Pons (tissue), 1 donor: ENCODE measurements at places on chromosomes 2 and 18.
A peak's percentile ranks its signal among the peaks of the same experiment; 100 is the strongest.

DNA sequence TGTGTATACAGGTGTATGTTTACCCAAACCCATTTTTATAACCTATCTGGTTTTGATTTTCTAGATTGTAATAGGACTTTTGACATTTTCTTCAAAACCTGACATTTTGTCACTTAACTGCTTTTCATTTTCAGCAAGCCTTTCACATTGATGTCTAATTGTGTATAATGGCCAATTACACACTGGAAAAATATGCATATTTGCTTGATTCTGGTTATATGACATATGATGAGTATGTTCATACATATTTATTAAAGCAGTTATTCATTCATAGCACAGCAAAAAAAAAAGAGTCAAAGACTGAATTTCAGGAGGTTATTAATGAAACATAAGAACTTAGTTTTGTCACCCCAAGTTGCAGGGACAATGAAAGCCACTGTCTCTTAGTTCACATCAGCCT is 307.7 kb upstream of the TNP1 start:
- no peak for DNase-seq

GRCh38 chr2:127737892-127738291 is 36.6 kb downstream of the SFT2D3 start:
- no peak for DNase-seq

DNA sequence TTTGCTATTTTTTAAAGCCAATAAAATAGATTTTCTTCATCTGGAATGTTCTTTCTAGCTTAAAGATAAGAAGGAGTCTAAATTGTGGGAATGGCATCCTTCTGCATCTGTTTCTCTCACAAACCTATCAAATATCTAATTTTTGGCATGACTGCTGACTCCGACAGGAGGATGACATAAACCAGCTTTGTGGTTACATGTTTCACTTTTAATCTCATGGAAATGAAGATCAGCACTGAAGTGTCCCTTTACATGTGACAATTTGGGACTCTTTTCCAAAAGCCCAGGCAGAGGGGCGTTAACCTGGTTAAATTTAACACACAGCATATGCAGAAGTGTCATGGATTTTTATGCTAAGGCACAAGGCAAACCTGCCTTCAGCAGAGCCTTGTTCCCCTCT is 694.7 kb downstream of the ARHGAP15 start:
- DNase-seq, result no peak

DNA sequence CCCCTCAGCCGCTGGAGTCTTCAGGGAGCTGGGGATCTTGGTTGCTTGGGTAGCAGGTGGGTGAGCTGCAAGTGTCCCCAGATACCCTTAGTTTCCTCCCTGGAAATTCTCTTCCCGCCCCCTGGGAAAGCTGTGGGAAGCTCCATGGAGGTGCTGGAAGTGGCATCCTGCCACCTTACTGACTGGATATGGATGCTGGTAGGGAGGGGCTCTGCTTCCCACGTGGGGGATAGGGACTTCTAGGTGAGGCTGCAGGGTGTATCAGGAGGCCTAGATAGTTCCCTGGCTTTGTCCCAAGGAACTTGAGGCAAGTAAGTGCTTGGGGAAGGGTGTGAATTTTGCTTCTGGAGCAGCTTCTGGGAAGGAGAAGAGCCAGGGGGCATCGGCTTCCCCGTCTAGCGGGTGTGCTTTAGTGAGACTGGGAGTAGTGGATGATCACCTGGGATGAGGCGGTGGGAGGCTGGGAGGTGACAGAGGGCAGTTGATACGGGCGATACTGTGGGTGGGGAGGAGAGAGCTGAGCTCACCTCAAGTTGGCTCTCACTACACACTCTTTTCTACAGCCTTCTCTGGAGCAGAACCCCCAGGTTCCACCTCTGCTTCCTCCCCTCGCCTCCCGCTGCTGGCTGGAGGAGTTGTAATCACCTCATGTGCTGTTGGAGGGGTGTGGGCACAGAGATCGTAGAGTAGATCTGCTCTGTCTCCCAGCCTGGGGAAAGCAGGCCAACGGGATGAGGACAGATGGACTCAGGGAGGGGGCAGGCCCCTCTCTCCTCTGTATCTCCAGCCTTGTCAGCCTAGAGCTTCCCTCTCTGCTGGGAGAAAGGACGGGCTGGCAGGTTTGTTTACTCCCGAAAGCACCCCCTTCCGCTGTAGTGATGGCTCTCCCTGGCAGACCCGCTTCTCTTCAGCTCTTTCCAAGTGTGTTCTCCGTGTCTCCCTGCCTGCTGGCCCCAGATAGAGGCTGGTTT is 19.8 kb downstream of the TET3 start:
- no peak for DNase-seq

- DNase-seq, result no peak
These were observed 62.2 kb downstream of the KCNE4 start for GRCh38 chr2:223114170-223114569.

- DNase-seq, result no peak
These were observed 101.2 kb downstream of the PXDN start for GRCh38 chr2:1642993-1643619.

GRCh38 chr2:28602751-28603639 is 107.1 kb downstream of the PLB1 start:
- no peak for DNase-seq

- DNase-seq, result no peak
These were observed 300.1 kb downstream of the NOL4 start for GRCh38 chr18:33924576-33924975.

GRCh38 chr2:149042881-149043280 is 4.4 kb downstream of the LYPD6B start:
- no peak for DNase-seq

- DNase-seq, result no peak
These were observed 171.0 kb downstream of the OSR1 start for GRCh38 chr2:19187323-19188020.

- DNase-seq, result no peak
These were observed 94.2 kb upstream of the SLC39A10 start for GRCh38 chr2:195562570-195563566.

GRCh38 chr2:238256594-238257104 is 16.8 kb upstream of the HES6 start:
- DNase-seq, result peak; percentile 25

- DNase-seq, result no peak
These were observed 1920.1 kb upstream of the CELF4 start for GRCh38 chr18:39485696-39486095.

DNA sequence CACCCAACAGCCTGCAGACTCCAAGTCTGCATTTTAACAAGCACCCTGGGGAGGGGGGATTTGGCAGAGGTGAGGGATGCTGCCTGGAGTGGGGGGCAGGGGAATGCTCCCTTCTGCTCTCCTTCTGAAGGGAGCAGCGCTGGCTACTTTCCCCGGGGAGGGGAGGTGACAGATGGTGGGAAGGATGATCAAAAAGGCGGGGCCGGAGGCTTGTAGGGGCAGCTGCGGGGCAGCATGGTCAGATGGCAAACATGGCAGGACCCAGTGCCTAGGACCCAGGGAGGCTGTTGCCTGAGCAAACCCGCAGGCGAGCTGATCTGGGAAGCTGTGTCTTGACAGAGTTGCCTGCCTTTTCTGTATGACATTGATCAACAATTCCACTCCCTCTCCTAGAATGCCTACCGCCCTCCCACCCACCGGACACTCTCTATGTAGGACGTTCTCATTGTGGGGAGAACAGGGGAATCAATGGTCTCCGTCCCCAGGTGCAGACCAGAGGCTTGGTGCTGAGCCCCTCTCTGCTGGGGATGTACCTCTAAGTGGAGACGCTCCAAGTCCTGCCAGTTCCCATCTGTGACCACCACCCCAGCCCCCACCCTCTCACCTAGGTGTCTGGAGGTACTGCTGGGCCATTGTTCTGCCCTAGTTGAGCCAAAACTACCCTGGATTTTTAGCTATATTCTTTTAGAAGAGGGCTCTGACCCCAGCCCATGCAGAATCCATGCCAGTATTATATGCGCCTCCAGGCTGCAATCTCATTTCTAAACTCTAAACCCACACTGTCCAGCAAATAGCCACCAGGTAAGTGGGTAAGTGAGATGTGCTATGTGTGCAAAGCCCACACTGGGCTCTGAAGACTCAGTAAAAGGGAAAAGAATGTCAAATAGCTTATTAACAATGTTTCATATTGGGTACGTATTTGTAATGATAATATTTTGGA is 89.7 kb upstream of the SEC11C start:
- no peak for DNase-seq

- DNase-seq, result peak; percentile 54
These were observed 286.5 kb upstream of the SYT4 start for GRCh38 chr18:43563780-43564179.

- no peak for DNase-seq
These were observed 34.1 kb downstream of the SS18 start for GRCh38 chr18:26056291-26056690.
